ENCODE measurements at places on chromosomes 5 and 9.

GRCh38 chr5:15959370-15960164 lies 220.0 kb downstream of the MARCHF11 start:
- no peak for DNase-seq

GRCh38 chr5:40781843-40782409 lies 16.2 kb downstream of the PRKAA1 start:
- DNase-seq = no peak

DNA sequence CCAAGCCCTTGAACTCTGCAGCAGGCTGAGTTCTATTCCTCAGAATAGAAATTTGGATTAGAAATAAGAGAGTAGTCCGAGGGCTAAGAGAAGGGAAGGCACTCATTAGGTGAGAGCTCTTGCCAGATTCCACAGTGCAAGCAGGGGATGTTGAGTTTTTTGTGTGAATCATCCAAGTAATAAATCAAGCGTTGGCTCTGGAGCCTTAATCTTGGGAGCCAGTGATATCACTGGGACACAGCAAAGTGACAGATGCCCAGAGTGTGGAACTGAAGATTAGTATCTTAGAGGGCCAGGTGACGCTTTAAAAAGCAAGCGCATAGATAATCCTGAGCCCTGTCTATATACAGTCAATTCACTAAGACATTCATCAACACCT lies 60.3 kb downstream of the FOXD1 start:
- DNase-seq = no peak

- no peak for DNase-seq
Measured at GRCh38 chr5:138626333-138626944, 51.2 kb upstream of the HSPA9 start.

- no peak for DNase-seq
Measured at GRCh38 chr5:172892713-172893112, 58.7 kb downstream of the ERGIC1 start.

DNA sequence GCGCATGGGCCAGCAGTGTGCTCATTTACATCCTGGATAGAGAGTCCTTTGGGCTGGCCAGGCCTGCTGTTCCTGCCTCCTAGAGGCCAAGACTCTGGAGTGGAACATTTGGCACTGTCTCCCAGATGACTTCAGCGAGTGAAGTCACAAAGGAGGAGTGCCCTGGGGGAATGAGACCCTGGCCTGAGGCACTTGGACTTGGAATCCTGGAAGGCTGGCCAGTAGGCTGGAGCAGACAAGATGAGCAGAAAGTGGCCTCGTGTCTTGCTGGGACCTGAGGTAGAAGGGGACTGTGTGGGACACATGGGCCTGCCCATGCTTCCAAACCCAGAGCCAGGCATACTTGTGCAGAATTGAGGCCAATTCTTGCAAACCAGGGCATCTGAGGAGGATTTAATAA lies at the start of gene TSSK1B:
Gene TSSK1B (minus strand): TSS at position 101 of the 400 bp plus-strand sequence. CDS start 150 bp downstream, outside the sequence.
- no peak for DNase-seq

- no peak for DNase-seq
Measured at GRCh38 chr5:127344931-127345330, 54.3 kb downstream of the MEGF10 start.

DNA sequence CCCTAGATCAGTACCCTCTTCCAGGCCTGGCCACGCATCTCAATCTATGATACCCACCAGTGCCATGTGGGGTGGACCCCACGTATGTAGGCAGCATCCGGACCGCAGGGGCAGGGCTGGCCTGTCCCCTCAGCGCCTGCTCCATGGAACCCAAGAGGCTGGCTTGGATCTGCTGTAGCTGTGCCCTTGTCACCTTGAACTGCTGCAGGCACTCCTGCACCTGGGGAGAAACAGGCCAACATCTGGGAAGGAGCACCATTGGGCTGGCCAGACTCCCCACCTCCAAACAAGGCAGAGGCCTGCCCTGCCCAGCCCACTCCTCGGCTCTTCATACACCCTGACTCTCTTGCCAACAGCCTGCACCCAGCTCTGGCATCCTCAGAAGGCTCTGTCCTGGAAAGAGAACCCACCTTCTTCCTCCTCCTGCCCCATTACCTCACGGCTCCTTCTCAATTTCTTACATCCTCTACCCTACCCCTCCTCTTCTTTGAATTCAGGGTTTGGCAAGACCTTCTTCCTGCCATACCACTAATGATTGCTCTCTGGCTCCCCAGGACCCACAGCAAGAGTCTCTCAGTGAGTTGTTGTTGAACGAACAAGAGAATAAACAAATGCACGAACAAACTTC lies 7.7 kb downstream of the HK3 start:
- DNase-seq = no peak

DNA sequence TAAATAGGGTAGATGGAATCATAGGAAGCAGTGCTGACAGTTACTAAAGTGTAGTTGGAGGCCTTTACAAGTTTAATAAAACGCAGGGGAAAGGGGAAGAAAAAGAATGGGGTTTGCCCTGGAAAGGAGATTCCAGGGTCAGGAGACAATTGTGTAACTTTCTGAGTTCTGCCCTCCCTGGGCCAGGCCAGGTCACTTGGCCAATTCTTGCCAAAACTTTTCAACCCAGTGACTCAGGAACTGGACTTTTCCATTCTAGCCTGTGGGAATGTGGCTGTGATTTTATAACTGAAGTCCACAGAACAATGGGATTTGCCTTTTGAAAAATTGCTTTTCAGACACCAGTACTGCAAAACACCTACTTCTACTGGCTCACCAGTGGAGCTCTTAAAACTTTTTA lies 289.8 kb upstream of the ANKRD55 start:
- DNase-seq = no peak

DNA sequence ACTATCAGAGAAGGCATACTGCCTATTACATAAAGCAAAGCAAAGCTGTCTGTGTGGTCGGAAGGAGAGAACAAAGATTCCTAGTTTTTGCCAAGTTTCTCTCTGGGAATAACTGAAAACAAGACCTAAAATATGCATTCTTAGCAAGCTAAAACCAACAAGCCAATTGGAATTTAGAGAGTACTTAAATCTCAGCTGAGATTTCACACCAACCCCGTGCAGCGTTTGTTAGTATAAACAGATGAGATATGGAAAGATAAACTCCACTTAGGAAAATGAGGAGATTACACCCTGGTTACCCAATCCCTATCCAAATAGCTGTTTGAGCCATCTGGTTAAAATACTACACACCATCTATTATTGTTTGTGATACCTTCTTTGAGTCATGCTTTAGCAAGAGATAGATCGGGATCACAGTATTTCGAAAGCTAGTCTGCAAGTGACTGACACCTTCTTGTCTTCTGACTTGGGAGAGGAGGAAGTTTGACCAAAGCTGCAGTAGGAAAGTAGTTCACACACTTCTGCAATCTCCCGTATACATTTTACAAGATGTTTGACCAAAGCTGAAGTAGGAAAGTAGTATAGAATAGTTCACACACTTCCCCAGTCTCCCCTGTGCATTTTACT lies 18.2 kb downstream of the FAF2 start:
- no peak for DNase-seq

DNA sequence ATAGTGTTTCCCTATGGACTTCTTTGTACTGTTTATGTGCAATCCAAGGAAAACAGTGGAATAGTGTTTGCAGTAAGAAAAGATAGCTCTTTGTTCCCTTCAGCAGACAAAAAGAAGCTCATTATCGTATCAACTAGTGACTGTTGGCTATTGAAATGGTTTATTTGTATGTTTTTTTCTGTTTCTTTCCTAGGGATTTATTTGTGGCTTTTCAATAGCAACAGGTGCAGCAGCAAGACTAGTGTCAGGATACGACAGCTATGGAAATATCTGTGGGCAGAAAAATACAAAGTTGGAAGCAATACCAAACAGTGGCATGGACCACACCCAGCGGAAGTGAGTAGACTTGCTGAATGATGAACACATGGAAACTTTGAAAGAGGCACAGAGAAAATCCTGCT lies 65.1 kb downstream of the SLC44A1 start:
- DNase-seq = no peak

DNA sequence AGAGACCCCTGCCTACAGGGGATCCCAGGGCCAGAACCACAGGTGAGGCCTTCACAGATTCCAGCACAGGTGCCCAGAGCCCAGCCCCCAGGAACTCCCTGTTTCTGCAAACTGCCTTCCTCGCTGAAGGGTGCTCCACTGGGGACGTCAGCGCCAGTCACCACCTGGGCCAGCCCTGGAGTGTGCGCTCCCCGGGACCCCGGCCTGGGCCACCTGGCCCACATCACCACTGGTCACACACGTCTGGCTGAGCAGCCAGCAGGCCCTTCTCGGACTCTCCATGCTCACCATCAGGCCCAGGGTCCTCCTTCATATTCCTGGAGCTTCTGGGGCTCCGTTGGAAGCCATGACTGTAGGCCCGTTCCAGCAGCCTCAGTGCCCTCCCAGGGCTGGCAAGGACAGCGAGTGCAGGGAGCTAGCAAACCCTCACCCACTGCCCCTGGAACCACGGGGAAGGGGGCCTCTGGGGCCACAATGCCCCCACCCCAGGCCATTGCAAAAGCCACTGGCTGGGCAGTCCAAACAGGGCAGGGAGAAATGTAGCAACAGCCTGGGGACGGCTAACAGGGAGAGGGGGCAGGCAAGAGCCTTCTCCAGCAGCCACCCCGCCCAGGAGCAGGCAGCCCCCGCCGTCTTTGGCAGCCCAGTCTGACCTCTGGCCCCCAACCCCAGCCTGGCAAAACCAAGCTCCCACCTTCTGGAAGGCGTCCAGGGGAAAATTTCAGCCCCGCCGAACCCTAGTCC lies 1.3 kb downstream of the AGPAT2 start:
- peak; percentile 29 for DNase-seq

GRCh38 chr9:10255758-10256157 lies 357.0 kb downstream of the PTPRD start:
- no peak for DNase-seq

DNA sequence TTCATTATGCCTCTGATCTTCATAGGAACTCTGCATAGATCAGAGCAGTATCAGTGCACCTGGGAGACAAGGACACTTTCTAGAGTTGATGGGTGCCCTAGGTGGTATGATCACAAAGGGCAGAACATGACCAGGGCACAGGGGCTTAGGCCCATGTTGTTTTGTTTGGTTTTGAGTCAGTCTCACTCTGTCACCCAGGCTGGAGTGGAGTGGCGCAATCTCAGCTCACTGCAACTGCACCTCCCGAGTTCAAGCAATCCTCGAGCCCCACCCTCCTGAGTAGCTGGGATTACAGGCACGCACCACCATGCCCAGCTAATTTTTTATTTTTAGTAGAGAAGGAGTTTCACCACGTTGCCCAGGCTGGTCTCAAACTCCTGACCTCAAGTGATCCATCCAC lies 17.6 kb downstream of the ALDH7A1 start:
- no peak for DNase-seq

DNA sequence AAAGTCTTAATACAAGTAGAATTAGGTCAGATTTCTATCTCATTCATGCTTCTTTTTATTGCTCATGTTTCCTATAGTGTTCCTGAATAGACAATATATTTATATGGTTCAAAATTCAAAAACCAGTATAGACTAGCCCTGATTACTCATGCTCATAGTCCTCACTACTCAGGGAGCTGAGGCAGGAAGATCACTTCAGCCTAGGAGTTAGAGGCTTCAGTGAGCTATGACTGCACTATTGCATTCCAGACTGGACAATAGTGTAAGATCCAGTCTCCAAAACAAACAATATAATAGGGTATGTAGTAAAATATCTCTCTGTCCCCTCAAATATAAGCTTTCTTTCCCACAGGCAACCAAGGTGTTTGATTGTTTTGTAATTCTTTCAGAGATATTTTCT lies 2.4 kb downstream of the ANKRD31 start:
- no peak for DNase-seq

DNA sequence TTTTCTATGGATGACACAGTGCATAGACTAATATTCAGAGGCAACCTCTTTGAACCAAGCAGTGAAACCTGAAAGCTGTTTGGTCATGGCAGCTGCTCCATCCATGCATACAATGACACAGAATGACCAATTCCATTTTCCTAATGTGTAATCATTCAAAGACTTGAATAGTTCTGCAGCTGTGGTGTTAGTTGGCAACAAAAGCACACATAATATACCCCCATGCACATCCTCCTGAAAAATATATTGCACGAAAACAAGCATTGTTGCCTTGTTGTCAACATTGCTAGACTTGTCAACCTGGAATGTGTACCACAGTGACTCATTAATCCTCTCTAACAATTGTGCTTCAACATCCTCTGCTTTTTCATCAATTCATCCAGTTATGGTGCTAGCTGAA lies 71.0 kb upstream of the SEMA6A start:
- DNase-seq = no peak

DNA sequence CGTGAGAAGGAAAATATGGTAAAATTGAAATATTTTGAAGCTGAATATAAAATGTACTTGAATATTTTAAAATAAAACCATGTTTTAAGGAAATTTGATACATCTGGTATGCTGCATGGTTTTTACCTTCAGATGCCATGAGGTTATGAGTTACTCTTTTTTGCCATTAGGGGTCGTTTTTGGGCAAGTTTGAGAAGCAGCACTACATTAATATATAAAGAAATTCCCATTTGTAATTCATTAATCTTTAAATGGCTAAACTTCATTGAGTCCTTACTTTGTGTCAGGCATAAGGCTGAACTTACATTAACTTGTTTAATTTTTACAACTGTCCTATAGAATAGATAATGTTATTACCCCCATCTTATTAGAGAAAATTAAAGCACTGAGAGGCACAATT lies 152.3 kb downstream of the KDM4C start:
- no peak for DNase-seq

GRCh38 chr5:55338092-55338613 lies 30.4 kb downstream of the MTREX start:
- DNase-seq = no peak

- DNase-seq = no peak
Measured at GRCh38 chr5:57761513-57761912, 278.9 kb upstream of the ACTBL2 start.

- DNase-seq = no peak
Measured at GRCh38 chr5:152456815-152457443, 51.9 kb upstream of the NMUR2 start.
